Stimulated activated CD4-positive, alpha-beta T cell treated with anti-CD3 and anti-CD28 coated beads, Interleukin-2, amount 100 ng/mL, for 24 hours (primary cell): ENCODE measurements at places on chromosomes 12 and 14.
A peak's percentile ranks its signal among the peaks of the same experiment; 100 is the strongest.

DNA sequence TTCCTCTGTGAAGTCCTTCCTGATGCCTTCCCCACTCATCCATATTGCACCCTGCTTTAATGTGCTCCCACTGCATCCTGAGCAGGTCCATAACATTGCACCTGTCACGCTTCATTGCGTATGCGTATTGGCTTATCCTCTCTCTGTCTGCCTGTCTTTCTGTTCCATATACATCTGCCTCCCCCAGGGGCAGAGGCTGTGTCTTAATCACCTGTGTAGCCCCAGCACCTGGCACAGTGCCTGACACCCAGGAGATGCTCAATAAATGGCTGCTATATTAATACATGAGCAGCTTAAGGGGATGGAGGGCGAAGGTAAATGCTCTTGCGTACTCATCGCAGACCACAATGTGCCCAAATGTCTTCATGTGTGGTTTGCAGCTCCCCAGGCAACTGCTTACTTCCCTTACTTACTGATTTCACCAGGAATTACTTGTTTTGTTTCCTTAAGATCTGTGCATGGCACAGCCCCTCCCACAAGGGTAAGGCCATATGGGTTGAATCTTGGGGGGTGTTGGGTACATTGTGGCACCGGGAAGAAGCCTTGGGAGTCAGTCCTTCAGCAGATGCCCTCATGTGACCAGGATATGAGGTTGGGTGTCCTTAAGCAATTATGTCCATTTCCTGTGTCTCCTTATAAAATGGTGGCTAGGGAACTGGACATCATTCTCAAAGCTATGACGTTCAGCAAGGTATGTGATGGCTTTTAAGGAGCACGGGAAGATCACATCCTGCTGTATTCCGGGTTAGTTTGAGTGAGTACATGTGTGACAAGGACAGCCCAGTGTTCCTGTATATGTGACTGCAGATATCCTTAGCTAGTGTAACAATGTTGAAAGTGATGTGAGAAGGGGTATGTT is 848 bp upstream of the CPNE6 start:
- DNase-seq = no peak

GRCh38 chr14:20998674-20999366 is at the start of gene SLC39A2:
SLC39A2 (plus strand) TSS chr14:20999293; CDS start chr14:20999447, 154 bp downstream.
- no peak for DNase-seq

- no peak for DNase-seq
Measured at GRCh38 chr14:47988175-47988574, 312.8 kb upstream of the MDGA2 start.

DNA sequence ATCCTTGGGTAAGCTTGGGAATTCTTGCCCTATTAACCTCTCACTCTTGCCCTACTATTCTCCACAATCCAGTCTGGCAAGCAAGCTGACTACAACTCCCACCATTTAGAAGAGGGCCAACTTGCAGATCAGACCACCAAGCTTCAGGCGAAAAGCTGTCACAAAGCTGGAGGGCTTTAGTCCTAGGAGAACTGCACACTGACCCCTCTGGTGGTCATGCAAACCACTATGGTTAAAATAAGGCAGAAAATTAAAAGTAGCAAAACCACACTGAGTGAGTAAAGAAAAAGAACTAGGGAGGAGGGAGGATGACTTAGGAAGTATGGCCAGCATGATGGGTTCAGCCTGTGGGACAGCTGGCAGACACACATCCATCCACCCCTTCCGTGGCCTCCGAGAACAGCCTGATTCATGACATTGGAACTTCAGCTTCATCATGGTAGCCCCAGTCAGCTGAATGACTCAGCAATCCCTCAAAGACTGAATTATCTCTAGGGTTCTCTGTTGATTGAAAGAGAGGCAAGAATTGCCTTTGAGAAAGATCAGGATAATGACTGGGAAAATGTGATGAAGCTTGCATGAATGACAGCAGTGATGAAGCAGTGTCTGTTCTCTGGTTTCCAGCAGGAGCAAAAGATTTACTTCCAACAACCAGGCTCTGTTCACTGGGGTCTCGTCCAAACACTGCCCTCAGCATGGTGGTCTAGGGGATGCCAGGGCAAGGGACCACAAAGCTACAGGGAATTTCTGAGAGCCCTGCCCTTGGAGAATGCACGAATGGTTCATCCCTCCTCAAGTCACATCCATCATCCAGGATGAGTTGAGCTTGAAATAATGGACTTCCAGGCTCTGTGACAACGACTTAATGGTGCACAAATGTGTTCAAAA is 24.4 kb downstream of the PITPNM2 start:
- no peak for DNase-seq

DNA sequence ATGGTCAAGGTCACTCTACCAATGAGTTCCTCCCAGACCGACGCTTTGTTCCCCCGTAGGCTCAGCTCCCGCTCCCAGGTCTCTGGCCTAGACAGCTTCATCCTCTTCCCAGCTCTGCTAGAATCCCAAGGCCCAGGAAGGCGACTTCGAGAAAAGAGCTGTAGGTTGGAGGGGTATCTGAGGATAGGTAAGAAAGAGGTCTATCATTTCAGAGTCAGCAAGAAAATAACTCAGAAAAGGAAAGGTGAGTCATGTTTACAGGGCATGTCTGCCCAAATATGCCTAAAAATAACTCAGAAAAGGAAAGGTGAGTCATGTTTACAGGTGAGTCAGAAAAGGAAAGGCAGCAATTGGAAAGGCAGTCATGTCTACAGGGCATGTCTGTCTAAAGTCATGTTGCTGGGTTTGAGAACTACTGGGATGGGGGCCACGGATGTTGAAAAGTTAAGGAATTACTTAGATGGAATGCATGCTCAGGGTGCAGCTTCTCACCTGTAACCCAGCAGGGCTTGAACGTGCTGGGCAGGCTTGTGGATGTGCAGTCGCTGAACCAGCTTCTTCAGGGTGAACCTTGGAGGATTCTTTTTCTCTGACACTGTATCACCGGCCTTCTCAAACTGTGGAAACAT is 12.2 kb downstream of the TEP1 start:
- DNase-seq = peak; percentile 10
